Heart left ventricle (tissue), 16 donors: ENCODE measurements at places on chromosomes 7 and 10.

DNA sequence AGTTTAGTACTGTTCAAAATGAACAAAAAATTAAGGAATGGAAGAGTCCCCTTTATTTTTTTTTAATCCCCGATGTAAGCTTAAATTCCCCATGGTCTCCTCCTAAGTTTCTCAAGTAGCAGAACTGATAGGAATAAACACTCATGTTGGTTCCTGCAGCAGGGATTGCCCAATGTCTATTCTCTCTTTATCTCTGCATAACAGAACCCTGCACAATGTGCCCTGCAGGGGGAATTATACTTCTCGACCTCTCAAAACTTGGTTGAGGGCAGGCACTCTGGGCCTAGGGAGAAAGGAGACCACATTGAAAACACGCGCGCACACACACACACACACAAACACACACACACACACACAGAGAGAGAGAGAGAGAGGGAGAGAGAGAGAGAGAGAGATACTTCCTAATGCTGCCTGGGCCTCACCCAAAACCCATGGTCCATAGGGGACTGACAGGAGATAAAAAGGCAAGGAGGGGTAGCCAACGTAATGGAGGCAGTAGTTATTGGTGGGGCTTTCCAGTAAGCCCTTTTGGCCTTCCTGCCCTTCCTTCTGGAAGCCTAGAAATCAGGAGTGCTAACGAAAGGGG lies 22.7 kb downstream of the JAZF1 start:
- DNase-seq: no peak

DNA sequence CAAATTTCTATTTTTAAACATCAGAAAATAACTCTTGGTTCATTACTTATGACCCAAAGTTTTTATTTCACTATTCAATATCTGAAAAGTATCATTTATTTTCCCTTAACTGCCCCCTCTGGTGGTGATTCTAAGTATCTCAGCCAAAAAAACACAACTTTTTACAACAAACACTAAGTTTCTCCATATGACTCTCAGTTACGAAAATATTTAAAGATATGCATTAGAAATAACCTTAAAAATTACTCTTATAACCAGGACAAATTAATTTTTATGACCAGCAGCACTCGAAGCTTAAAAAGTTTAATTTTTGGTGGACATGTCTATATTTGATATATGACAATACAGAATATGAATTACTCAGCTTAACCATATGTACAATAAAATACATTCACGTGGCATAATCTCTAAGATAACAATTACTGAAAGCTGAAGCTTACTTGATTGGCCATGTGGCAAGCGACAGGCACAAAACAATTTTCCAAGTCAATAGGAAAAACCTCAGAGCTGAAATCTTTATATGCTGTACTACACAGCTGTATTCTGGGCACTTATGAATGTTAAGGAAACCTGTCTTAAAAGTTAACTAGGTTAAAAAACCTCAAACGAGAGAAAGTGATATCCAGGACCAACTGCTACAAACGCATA lies 2.3 kb downstream of the HNRNPA2B1 start:
- no peak for DNase-seq

- DNase-seq: no peak
These were observed 77.4 kb downstream of the LRMDA start for GRCh38 chr10:75508814-75509306.

GRCh38 chr7:77415476-77415822 lies 700 bp downstream of the GSAP start:
- DNase-seq: no peak

DNA sequence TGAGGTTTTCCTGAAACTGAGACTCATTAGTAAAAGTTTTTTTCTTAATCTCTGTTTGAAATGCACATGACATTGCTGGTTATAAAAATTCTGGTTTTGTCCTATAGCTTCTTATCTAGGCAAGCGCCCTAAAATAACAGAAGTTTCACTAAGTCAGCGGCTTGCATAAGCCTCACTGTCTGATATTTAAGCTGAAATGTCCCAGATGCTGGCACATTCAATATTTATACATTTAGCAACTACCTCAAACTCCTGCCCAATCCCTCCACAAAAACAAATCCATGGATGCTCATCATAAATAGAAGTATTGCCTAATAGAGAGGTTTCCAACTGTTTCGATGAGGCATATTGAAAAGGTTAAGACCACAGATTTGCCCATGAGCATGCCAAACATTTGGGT lies 83.1 kb upstream of the EGR2 start:
- no peak for DNase-seq

- DNase-seq: no peak
These were observed 793.4 kb downstream of the NRG3 start for GRCh38 chr10:82668221-82668895.

DNA sequence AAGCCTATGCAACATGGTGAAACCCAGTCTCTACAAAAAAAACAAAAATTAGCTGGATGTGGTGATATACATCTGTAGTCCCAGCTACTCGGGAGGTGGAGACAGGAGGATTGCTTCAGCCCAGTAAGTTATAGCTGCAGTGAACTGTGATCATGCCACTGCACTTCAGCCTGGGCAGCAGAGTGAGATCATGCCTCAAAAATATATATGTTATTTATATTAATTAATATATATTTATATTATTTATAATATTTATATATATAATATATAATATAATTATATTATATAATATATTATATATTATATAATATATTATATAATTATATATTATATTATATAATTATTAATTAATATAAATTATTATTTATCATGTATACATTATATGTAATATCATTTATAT lies 1158.4 kb upstream of the AUTS2 start:
- DNase-seq: no peak

GRCh38 chr10:6507311-6507710 lies 72.8 kb downstream of the PRKCQ start:
- no peak for DNase-seq
